ENCODE measurements at places on chromosomes 4 and X.
A peak's percentile ranks its signal among the peaks of the same experiment; 100 is the strongest.

- DNase-seq, result peak; percentile 4
Measured at GRCh38 chr4:5280828-5281227, 229.5 kb downstream of the STK32B start.

- no peak for DNase-seq
Measured at GRCh38 chr4:78560296-78560963, 8.9 kb downstream of the ANXA3 start.

DNA sequence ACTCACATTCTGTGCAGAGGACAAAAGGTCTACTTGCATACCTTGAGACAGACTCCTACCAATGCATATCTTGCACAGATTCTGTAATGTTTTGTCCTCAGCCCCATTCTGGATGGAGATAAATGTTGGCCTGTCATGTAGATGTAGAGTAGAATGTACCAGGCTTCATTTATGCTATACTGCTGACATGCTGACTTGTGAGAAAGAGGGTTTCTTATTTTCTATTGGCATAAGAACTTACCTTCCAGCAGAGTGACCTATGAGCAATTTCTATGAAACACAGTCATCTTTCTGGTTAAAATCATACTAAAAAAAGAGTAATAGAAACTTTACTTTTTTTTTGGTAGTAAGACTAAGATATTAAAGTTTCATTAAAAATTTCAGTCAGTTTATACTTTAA, 17.2 kb downstream of the SLC4A4 start:
- DNase-seq, result no peak

DNA sequence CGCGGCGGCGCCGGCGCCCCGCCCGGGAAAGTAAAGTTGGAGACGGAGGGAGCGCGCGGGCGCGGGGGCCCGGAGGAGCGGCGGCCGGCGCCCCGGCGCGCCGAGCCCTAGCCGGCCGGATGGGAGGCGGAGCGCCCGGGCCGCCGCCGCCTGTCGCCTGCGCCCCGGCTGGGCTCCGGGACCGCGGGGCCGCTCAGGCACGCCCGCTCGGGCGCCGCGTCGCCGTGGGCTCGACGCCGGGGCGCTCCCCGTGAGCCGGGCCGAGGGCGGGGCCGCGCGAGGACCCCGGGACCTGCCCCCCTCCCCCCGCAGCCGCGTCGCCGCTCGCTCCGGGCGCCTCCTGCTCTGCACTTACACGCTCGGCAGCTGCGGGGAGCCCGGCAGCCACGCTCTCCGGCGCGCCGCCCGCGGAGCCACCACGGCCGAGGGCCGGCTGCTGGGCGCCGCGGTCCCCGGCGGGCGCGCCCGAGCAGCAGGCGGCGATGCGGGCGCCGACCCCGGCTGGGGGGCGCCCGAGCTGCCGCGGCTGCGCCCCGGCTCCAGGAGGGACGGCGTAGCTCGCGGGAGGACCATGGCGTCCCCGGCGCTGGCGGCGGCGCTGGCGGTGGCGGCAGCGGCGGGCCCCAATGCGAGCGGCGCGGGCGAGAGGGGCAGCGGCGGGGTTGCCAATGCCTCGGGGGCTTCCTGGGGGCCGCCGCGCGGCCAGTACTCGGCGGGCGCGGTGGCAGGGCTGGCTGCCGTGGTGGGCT, at the start of gene ADRA2C:
Gene ADRA2C, plus strand, starts transcription at position 350 of the 749 bp plus-strand sequence. Its CDS starts 222 bp downstream, at position 572.
- no peak for DNase-seq

GRCh38 chrX:47171996-47172395, 21.6 kb upstream of the UBA1 start:
- no peak for DNase-seq

DNA sequence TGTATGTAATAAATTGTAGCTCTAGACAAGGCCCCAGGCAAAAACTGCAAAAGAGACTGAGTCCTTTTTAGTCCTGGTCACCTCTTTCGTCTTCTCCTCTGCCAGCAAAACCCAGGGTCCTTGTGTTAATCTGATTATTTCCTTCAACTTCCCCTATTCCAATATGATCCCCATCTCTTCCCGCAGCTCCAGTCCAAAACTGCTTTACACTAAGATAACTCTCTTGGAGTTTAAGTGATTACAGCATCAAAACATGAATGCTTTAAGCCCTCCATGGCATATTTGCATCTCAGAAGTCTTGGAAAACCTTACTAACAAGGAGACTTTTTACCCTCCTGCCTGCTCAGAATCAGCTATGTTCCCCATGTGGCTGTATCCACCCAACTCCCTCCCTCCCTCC, 59.3 kb downstream of the MAGEA1 start:
- DNase-seq, result no peak

DNA sequence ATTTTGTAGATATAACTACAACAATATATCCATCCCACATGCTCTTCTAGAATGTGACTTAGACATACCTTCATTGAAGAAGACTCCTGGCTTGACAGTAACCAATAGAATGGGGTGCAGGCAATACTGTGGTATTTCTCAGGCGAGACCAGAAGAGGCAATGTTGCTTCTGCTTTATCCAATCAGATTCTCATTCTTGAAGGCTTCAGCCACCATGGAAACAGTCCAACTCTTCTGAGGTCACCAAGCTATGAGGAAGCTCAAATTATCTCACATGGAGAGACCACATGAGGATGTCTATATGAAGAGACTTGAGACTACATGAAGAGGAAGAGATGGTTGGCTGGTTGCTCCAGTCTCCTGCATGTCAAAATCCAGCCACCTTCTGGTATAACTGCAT, 469.9 kb downstream of the PCDH10 start:
- no peak for DNase-seq

DNA sequence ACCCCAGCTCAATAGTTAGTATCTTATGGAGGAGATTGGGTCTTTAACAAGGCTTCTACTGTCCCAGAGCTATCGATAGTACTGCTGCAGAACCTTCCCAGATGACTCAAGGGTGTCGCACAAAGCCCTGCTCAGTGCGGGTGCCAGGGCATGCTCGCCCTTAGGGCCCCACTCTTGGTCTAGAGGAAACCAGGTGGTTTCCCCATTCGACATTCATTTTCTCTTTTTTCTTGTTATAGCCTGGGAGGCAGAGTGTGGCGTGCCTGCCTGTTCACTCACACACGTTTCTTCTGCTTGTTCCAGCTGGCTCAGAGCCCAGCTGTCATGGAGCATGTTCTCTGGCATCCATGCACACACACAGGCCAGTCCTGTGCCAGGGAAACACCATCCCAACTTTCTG, 144.5 kb downstream of the SMIM20 start:
- DNase-seq, result peak; percentile 32

DNA sequence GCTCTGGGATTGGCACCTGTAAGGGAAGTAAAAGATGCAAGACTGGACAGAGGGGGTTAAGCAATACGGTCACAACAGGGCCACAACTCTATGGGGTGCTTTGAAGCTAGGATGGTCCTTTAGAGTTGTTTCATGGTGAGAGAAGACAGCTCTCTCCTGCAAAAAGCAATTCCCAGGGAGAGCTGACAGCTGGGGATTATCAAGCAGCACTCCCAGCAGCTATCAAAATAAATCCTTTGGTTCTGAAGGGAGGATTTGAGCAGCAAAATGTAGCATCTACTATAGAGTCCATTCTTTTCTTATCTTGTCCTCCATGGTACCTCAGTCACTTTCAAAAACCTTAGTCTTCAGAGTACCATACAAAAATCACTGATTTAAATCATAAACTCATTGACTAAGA, 35.1 kb upstream of the AP1AR start:
- DNase-seq, result no peak

GRCh38 chr4:143506031-143506430, 7.5 kb upstream of the SMARCA5 start:
- DNase-seq, result no peak

DNA sequence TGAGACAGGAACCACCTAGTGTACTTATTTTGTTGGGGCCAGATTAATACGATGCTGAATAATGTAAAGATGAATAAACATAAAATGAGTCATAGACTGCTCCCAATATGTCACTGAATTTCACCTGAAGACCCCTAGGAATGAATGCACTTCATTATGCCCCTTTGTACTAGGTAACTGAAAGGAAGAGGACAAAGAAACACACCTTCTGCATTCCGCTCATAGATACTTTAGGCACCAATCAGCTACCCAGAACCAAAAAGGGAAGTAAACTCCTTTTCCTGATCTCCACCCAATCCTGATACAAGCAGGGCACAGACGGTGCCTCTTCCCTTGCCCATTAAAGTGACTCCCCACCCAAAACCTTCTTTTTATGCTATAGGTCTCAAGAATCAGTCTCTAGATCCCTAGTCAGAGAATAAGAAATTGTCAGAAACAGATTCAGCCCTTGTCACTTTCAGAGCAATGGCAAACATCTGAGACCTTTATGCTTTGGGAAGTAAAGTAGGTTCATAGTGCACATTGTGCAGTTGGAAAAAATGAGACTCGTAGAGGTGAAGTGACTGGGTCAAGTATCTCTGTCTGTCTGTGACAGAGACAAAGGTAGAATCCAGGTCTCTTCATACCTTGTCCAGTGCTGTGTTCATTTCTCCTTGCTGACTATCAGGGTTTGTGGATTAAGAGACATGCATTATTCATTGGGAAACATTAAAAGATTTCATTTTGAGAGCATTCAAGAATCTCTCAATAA, 2.3 kb downstream of the GPR174 start:
- DNase-seq, result peak; percentile 45

GRCh38 chrX:97369947-97370346, 486.2 kb downstream of the RPA4 start:
- no peak for DNase-seq

GRCh38 chr4:80209340-80209701, 12.0 kb downstream of the PRDM8 start:
- DNase-seq, result no peak

DNA sequence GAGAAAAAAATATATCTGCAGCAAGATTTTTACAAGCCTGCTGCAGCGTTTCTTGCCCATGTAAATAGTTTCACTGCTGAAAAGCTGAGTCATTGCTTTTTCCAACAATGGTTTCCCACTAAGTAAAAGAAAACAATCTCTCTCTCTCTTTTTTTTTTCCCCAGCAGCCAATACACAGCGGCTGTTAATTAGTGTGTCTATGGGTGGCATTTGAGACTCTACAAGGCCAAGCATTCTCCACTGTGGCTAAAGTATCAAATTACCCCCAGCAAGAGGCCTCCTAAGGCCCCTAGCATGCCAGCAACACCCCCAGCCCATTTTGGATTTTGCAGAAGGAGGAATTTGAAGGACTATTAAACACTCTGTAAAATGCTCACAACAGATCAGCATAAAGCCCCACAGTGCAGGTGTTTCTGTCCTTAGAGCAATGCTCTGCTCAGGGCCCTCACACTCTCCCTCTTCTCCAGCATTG, 837.4 kb downstream of the TRIML1 start:
- DNase-seq, result no peak

- no peak for DNase-seq
Measured at GRCh38 chr4:165359506-165359905, 19.3 kb upstream of the CPE start.

GRCh38 chr4:64174247-64174882, 234.9 kb downstream of the TECRL start:
- no peak for DNase-seq
